HuH-7 (cell line): ENCODE measurements at places on chromosomes 16 and 17.
A peak's percentile ranks its signal among the peaks of the same experiment; 100 is the strongest.

DNA sequence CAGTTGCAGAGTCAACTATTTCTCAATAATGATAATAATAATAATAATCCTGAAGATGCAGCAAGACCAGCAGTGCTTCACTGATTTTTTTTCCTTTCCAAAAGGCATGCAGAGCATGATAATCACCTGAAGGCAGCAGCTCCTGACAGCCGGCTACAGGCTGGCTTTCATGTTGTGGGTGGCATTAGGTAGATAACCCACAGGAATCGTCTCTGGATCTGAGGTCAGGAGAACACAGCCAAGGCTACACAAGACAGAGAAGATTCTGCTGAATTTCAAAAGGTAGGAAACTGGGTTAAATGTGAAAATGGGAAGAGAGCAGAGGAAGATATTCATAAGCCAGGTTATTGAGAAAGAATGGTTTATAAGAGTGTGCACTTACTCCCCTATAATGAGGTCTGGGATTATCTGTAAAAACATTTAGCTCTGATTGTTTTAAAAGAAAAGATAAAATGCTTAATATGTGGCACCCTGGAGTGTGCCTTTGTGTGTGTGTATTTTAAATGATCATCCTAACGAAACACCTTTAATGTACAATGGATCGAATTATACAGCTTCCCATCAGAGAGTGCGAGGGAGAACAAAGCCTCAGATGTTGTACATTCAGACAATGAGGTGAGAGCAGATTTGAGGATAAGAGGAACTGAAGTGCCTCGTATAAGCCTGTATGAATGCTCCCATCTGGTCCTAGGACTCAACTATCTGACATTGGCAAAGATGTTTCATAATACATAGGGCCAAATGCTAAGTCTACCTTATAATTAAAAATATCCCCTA lies 273.1 kb downstream of the PHKB start:
- no peak for DNase-seq

GRCh38 chr16:19281246-19281645 lies 4.3 kb upstream of the CLEC19A start:
- DNase-seq = no peak

- DNase-seq = no peak
Observed at GRCh38 chr17:78729641-78730040, 52.4 kb downstream of the CYTH1 start.

DNA sequence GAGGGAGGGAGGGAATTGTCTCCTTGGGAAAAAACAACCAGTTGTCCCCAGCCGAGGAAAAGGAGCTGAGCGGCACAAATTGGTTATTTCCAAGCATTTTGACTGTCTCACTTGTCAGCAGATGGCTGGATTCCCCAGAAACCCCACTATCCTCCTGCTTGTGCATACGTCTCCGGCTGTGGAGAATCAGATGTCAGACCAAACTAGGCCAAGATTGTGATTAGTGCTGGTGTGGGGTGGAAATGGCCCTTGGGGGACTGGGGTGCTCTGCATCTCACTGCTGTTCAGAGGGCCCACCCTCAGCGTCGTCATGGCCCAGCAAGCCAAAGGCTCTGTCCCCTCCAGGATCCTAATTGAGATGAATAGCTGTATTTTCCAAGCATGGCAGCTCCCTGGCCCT lies 131.7 kb upstream of the HSBP1 start:
- no peak for DNase-seq

DNA sequence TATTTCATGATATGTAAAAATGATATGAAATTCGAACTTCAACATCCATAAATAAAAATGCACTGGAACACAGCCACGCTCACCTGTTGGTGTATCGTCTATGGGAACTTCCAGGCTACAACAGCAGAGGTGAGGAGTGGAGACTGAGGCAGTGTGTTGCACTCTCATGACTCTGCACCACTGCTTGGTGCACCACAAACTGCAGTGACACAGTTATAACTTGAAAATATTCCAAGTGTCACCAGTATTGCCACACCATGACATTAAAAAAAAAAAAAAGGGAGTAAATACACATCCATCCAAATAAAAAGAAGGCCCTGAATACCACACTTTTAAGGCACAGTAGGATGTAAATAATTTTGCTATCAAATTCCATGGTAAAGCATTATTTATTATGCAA lies 34.4 kb downstream of the GNA13 start:
- DNase-seq = no peak

- no peak for DNase-seq
Observed at GRCh38 chr16:5056352-5056751, 9.4 kb downstream of the C16orf89 start.

GRCh38 chr16:68396481-68396880 lies 51.8 kb downstream of the SMPD3 start:
- DNase-seq = peak; percentile 55

DNA sequence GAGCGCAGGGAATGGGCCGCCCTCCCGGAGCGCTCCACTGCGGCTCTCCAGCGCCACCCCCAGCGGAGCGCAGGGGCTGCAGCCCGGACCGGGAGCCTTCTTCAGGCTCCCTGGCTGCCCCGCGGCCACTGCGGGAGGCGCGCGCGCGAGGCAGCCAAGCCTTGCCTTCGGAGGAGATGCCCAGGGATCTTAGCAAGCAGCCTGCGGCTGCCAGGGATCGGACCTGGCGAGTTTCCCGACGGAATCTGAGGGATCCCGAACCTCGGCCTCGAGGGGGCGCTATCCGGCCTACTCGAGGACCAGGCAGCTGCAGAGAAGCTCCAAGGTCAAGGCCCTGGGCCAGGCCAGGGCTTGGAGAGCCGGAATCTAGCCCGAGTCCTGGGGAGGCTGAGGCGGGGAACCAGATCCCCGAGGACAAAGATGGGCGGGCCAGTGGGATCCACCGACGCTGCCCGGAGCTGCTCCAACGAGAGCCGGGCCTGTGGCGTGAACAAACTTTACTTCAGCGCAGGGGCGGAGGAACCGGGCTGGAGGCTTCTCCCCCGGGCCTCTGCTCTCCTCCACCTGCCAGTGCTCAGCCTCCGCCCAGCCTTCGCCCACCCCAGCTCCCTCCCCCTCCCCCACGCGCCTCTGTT lies at the start of gene IRX6:
IRX6 (plus strand) TSS at position 567 of the 635 bp plus-strand sequence. CDS start 889 bp downstream, outside the sequence.
- no peak for DNase-seq

DNA sequence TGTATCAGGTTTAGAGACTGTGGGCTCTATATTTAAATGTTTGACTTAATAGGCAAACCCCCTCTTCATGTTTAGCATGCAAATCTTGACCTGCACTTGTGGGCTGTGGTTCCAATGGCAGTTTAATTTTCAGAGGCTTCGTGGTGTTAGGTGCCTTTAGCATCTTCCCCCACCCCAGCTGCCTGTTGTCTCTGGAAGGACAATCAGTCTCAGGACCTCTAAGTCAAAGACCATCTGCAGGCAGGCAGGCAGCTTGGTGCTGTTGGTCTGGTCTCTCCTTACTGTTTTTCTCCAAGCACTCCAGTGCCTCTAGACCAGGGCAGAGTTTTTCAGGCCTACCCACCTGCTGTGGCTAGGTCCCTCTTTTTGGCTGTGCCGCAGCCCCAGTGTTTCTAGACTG lies 990.4 kb downstream of the CDH11 start:
- no peak for DNase-seq

DNA sequence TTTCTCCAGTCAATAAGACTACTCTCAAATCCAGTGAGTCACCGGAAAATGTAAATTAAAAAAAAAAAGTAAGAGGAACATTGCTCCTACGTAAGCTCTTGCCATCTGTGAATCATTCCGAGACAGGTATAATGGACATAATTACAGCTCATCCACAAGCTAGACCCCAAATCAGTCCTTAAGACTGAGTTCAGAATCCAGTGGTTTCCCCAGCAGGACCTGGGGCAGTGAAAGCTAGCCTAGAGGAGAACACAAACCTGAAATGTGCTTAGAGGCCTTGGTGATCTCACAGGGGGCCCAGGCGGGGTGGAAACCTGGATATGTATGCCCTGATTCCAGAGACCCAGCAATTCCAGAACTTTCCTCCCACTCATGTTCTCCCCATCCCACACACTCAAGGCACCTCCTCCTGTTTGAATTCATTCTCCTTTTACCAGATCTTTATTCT lies 132.0 kb downstream of the COPRS start:
- no peak for DNase-seq

GRCh38 chr17:31310260-31310659 lies 3.6 kb downstream of the EVI2B start:
- no peak for DNase-seq

DNA sequence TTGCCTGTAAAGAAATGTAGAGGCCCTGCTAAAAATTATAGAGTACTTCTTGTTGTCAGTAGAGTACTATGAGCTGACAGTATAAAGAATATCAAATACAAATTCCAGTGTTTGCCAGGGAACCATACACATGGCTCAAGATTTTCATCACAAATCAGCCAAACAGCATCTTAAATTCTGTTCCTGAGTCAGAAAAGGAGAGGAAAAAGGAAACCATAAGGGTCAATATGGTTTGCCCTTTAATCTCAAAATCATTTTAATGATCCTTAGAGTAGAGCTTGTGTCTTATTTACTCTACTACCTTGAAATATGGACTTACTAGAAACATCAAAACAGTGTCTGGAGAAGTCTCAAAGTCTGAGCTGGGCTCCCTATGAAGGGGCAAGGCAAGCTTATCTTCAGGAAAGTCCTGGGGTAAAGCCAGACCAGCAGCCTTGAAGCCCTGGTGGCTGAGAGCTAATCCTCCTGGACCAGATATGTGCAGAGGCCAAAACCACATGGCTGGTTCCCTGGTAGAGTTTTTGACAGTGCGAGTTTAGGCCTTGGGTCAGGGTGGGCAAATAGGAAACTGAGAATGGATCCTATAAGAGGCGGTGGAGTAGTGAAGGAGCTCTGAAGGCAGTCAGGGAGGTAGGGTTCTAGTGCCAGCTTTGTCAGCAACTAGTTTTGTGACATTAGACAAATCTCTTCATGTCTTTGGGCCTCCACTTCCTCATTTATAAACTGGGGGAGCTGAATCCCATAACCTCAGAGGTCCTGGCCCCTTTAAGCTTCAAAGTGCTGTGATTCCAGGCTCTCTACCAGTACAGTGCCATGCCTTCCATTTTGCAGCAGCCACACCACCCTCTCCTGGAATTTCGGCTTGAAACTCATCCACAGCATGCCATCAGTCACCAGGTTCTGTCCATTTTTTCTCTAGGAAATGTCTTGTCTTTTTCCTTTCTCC lies 38.9 kb downstream of the MRTFB start:
- no peak for DNase-seq

DNA sequence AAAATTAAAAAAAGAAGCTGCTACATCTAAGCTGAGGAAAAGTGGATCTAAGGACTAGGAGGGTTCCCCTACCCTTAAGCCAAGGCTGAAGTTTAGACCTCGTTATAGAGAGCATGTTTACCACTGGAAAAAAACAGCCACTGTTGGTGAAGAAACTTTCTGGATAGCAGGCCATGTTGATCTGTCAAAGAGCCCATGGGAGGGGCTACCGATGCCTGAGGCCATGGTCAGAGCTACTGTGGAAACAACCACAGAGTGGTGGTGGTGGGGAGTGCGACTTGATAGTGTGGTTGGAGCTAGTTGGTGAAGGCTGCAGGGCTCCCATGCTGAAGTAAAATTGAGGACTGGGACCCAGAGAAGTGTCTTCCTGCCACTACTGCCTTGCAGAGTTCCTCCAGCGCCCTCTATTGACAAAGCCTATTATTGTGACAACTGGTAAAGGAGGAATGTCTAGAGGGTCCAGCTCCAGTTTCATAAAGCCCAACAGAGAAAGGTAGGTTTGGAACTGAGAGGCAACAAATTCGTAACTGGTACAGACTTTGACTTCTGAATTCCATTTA lies 12.7 kb upstream of the FAM20A start:
- DNase-seq = peak; percentile 55

DNA sequence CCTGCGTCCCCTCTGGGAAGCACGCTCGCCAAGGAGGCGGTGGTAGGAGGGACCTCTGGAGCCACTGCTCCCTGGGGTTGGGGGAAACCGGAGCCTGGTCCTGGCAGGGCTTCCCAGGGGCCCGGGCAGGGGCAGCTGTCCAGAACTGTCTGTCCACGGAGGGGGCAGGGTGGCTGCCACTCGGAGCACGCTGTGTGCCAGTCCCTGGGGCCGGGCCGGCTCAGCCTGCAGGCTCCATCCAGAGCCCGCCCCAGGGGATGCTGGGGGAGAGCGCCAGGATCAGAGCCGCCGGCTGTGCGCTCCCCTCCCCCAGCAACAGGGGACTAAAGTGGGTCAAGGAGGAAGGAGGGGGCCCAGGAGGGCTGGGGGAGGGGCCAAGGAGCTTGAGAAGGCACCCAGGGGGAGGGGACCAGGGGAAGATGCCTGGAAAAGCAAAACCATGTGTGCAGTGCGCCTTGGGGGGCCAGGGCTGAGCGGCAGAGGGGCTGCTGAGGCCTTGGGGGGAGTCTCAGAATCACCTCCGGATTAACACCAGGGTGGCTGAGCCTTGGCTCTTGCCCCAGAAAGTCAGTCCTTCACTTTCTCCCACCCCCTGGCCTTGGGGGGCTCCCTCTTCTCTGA lies 21.3 kb downstream of the ZNF423 start:
- DNase-seq = no peak

- no peak for DNase-seq
Observed at GRCh38 chr16:49750341-49751000, 105.4 kb downstream of the ZNF423 start.

DNA sequence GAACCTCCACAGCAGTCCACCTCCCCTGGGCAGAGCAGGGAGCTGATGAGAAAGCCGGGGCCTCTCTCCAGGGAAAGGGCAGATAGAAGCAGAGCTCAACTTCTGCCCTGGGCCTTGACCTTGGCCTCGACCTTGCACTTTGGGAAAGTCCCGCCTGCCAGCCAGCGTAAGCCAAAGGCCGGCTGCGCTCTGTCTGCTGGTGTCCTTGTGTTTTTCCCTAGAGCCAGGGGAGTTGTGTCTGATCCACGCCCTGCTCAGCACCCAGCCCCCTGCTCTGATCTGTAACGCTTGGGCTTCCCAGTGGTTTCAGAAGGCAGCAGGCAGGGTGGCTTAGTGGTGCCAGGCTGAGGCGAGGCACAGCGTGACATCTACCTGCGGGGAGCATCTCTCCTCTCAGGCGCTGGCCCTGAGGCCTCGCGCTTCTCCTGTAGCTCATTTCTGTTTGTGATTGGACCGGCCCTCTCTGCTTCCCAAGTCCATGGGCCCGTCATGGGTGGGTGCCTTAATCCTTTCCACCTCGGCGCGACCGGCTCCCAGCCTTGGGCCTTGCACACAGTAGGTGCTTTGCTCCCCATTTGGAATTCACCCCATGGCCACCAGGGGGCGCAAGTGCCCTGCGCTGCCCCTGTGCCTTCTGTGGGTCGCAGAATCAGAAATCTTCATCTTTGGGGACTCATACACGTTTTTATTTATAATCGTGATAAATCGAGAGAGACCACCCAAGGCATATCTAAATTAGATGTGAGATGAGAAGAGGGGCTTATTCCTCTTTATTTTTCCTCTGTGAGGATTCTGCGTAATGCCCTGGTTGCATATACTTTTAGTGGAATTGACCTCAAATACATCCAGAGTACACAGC lies 24.2 kb downstream of the SGSH start:
- peak; percentile 51 for DNase-seq
